ENCODE measurements at places on chromosomes 2 and 18.

- DNase-seq, result no peak
Observed at GRCh38 chr18:21896732-21897336, 156.2 kb downstream of the MIB1 start.

DNA sequence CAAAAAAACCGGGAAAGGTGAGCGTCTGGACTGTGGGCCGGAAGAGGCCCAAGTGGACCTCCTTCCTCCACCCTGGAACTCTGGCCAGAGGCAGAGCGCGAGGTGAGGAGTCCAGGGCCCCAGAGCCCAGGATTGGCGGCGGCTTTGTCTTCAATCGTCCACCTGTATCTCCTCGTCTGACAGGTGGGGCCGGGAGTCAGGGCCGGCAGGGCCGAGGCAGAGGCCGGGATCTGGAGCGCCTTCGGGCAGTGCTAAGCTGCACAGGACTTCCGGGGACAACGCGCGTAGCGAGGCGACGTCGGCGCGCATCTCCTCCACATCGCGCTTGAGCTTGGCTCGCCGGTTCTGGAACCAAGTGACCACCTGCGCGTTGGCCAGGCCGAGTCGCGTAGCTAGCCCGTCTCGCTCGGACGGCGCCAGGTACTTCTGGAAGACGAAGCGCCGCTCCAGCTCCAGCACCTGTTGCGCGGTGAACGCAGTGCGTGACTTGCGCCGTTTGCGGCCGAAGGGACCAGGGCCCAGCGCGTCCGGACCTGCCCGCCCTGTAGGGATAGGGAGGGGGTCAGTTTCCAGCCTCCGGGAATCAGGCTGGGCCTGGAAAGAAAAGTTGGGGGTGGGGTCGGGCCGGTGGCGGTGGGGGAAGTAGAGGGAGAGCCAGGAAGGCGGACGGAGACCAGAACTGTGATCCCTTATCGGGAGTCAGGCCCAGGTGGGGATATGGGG lies 1.5 kb downstream of the LBX2 start:
- no peak for DNase-seq

DNA sequence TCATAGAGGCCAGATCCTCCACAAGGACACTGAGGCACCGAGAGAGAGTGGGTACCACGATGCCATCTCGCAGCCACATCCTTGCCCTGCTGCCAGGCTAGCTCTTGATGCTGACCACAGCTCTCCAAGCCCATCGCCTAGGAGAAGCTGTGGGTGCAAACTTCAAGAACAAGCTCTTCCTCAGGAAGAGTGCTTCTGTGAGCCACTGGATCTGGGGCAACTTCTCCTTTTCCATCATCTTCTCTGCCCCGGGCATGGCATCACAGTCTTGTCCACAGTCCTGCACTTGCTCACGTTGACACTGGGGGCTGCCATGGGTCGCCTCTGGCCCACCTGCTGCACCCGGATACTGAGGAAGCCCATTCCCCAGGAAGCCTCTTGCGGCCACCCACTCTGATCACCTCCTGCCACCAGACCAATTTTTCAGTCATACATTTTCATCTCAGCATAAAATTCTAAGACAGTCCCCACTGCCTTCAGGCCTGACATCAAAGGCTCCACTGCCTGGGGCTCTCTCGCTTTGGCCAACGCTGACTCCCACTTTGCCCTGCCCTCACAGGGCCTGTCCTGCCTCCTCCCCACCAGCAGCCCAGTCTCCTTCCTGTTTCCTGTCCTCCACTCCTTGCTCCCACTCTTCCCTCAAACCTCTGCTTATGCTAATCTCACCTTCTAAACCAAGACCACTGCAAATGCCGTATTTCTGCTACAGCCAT lies 243.9 kb downstream of the AFF3 start:
- DNase-seq, result no peak

DNA sequence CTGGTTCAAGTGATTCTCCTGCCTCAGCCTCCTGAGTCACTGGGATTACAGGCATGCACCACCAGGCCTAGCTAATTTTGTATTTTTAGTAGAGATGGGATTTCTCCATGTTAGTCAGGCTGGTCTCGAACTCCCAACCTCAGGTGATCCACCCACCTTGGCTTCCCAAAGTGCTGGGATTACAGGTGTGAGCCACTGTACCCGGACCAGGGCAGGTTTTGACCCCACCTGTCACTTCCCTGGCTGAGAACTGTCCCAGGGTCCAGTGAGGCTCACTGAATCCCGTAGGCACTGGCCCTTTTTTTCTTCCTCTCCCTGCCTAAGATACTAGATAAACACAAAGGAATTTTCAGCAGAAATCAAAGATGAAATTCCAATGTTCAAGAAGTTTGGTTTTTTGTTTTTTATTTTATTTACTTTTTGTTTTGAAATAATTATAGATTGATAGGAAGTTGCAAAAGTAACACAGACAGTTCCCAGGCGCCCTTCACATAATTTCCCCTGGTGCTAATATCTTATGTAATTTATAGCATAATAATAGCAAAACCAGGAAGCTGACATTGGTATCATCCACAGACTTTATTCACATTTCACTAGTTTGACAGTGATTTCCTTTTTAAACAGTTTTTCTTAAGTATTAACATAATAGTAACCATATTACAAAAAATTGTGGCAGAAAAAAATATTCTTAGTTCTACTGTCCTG lies 52.4 kb upstream of the B3GNT7 start:
- no peak for DNase-seq

- no peak for DNase-seq
Observed at GRCh38 chr2:119202610-119203310, 20.9 kb upstream of the STEAP3 start.

- no peak for DNase-seq
Observed at GRCh38 chr2:120538691-120539423, 192.9 kb downstream of the INHBB start.

DNA sequence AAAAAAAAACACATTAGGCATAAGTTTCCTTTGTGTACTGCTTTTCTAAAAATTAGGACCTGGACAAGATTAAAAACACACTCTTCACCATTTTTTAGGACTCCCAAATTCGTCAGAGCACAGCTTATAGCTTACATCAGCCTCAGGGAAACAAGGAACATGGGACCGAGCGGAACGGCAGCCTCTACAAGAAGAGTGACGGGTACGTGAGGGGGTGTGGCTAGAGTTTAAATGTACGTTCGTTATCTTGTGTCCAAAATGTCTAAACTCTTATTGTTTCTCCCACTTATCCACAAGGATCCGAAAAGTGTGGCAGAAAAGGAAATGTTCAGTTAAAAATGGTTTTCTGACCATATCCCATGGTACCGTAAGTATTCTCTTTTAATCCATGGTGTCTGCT lies 78.9 kb downstream of the ITGB1BP1 start:
- DNase-seq, result no peak

GRCh38 chr18:3552305-3552704 lies 102.3 kb downstream of the TGIF1 start:
- DNase-seq, result no peak

DNA sequence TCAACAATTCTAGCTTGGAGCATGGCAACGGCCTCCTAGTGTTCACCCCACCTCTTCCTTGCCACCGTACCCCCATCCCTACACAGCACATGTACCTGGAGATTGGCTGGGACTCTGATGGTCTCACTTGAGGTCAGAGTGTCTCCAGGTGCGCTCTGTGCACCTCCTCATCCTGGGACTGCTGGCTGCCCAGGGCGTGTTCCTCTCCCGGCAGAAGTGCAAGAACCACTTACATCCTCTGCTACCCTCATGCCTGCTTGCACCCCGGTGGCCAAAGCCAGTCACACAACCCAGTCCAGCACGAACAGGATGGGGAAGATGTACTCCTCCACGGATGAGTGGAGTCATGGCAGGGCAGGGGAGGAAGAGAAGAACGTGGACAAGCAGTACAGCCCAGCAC lies 151.5 kb downstream of the ASB1 start:
- no peak for DNase-seq

- no peak for DNase-seq
Observed at GRCh38 chr18:44715842-44716241, 35.2 kb downstream of the SETBP1 start.

GRCh38 chr18:9404565-9405060 lies 70.0 kb downstream of the TWSG1 start:
- DNase-seq, result no peak

- no peak for DNase-seq
Observed at GRCh38 chr2:85875350-85876050, 13.3 kb downstream of the ST3GAL5 start.

DNA sequence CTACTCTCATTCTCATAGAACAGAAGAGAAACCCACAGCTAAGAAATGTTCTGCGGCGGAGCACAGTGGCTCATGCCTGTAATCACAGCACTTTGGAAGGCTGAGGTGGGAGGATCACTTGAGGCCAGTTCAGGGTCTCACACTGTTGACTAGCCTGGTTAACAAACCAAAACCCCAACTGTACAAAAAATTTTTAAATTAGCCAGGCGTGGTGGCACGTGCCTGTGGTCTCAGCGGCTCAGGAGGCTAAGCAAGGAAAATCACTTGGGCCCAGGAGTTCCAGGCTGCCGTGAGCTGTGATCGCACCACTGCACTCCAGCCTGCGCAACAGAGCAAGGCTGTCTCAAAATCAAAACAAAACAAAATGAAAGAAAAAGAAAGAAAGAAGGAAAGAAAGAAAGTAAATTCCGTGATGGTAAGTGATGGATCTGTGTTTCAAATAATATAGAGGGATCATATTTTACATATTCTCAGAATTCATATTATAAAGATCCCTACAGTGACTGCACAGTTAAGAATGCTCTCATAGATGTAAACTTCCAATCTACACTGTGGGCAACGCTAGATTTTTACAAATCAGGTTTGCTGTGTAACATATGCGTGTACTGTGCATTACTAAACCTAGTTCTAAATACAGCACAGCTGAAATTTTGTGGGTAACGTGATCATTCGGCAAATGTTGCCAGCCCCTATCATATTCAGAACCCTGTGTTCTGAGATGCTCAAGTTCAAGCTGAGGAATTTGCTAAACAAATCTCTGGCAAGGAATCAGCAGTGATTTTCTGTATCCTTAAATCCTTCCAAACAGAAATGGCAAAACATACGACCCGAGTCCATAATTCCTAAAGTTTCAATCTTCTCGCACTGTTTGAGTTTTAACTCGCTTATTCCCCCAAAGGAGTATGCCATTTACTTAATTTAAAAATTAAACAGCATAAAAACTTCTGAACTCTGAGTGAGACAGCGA lies 1.2 kb upstream of the RAB12 start:
- DNase-seq, result no peak

- no peak for DNase-seq
Observed at GRCh38 chr18:45449418-45450227, 165.7 kb upstream of the SLC14A2 start.

DNA sequence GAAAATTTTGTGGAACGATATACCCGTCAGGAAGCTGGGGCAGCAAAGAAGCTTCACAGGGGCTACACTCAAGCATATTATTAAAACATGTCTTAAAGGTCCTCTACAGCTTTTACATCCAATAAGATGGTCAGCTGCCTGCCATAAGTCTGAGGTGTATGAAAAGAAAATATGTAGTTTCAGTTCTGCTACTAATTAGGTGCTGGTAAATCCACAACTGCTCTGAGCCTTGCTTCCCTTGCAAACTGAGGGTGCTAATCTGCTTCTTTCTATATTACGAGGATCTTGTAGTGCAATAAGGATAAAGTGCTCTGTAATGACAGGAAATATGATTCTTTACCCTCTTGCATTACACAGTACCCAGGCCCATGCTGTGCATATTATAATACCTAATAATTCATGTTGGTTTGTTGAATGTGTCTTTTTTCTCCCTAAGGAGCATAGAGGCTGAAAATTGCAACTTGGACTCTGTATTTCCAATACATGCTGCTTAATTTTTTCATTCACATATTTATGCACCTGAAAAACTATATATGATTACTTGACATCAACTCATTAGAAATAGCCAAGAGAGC lies 14.5 kb upstream of the SLC8A1 start:
- no peak for DNase-seq

- no peak for DNase-seq
Observed at GRCh38 chr2:20153131-20153851, 71.6 kb downstream of the SDC1 start.
